Glomerular endothelial cell (primary cell): ENCODE measurements at places on chromosomes 1 and 21. TPM values are rescaled to one million over a fixed set of nuclear protein-coding genes. Genes with fewer than 3 reads are reported as not detected.

Gene MMP23B
- total RNA-seq = 0.58 and 3.2 TPM in 2 replicates

Gene NBPF4
- not detected in 2 replicates for total RNA-seq

Gene ANGPTL1
- not detected in 2 replicates for total RNA-seq

Gene TNFAIP8L2
- not detected in 2 replicates for total RNA-seq

Gene HSD3B1
- not detected in 2 replicates for total RNA-seq

Gene S100A7
- total RNA-seq = not detected in 2 replicates

Gene IQCC
- total RNA-seq = 0.97 and 3.4 TPM in 2 replicates

Gene TSTD1
- 0.82 and 7.1 TPM in 2 replicates for total RNA-seq

Gene SPRR1A
- total RNA-seq = not detected in 2 replicates

Gene PTGER3
- total RNA-seq = 0.05 and 0.06 TPM in 2 replicates

Gene ZBTB8OS
- total RNA-seq = 24.5 and 29.8 TPM in 2 replicates

Gene NHLH1
- total RNA-seq = 0.05 TPM in 1 of 2 replicates, not detected in the other

Gene FCRL1
- total RNA-seq = not detected in 2 replicates

Gene VPS26C
- total RNA-seq = 80.1 and 91.6 TPM in 2 replicates

Gene HMGCS2
- total RNA-seq = not detected in 2 replicates

Gene TTC22
- total RNA-seq = not detected in 2 replicates

Gene CCDC24
- 0.97 and 5.7 TPM in 2 replicates for total RNA-seq

Gene AGT
- total RNA-seq = not detected in 2 replicates

Gene SCAF4
- 10.8 and 22.1 TPM in 2 replicates for total RNA-seq

Gene CNIH3
- 3.1 and 3.4 TPM in 2 replicates for total RNA-seq

Gene MRPL9
- total RNA-seq = 53.4 and 66.0 TPM in 2 replicates

Gene PNRC2
- total RNA-seq = 61.1 and 68.1 TPM in 2 replicates

Gene SPATA1
- total RNA-seq = 7.2 TPM in 1 of 2 replicates, not detected in the other

Gene OVAAL
- total RNA-seq = 0.24 TPM in 1 of 2 replicates, not detected in the other

Gene WNT3A
- not detected in 2 replicates for total RNA-seq

Gene HMGCL
- 40.4 and 66.4 TPM in 2 replicates for total RNA-seq

Gene PIP5K1A
- 36.4 and 45.3 TPM in 2 replicates for total RNA-seq

Gene EDARADD
- not detected in 2 replicates for total RNA-seq

Gene PRDM16
- 0.12 TPM in 1 of 2 replicates, not detected in the other for total RNA-seq

Gene F3
- total RNA-seq = 35.4 and 48.8 TPM in 2 replicates

Gene ZYG11A
- total RNA-seq = 0.35 and 0.73 TPM in 2 replicates

Gene ALX3
- total RNA-seq = not detected in 2 replicates

Gene OR10K1
- not detected in 2 replicates for total RNA-seq

Gene TAS1R1
- not detected in 2 replicates for total RNA-seq

Gene IRF6
- 0.82 and 1.8 TPM in 2 replicates for total RNA-seq

Gene NOC2L
- 73.8 and 73.9 TPM in 2 replicates for total RNA-seq

Gene ATF6
- total RNA-seq = 48.7 and 49.4 TPM in 2 replicates

Gene OR2L3
- total RNA-seq = not detected in 2 replicates

Gene UTS2
- total RNA-seq = not detected in 2 replicates

Gene SYTL1
- 1.8 and 5.4 TPM in 2 replicates for total RNA-seq

Gene CHI3L2
- not detected in 2 replicates for total RNA-seq

Gene KLHDC7A
- 0.15 TPM in 1 of 2 replicates, not detected in the other for total RNA-seq

Gene FAM131C
- total RNA-seq = 0.82 and 0.87 TPM in 2 replicates

Gene GNG12
- 156 and 190 TPM in 2 replicates for total RNA-seq

Gene ADCY10
- 0.06 TPM in 1 of 2 replicates, not detected in the other for total RNA-seq

Gene MATN1
- total RNA-seq = not detected in 2 replicates

Gene POLR3GL
- total RNA-seq = 13.4 and 18.7 TPM in 2 replicates

Gene SMCP
- not detected in 2 replicates for total RNA-seq

Gene RRAGC
- 39.8 and 43.9 TPM in 2 replicates for total RNA-seq

Gene GJA9
- total RNA-seq = not detected in 2 replicates

Gene CDK18
- 0.18 and 9.7 TPM in 2 replicates for total RNA-seq
